ENCODE measurements at places on chromosomes 2 and 18.

DNA sequence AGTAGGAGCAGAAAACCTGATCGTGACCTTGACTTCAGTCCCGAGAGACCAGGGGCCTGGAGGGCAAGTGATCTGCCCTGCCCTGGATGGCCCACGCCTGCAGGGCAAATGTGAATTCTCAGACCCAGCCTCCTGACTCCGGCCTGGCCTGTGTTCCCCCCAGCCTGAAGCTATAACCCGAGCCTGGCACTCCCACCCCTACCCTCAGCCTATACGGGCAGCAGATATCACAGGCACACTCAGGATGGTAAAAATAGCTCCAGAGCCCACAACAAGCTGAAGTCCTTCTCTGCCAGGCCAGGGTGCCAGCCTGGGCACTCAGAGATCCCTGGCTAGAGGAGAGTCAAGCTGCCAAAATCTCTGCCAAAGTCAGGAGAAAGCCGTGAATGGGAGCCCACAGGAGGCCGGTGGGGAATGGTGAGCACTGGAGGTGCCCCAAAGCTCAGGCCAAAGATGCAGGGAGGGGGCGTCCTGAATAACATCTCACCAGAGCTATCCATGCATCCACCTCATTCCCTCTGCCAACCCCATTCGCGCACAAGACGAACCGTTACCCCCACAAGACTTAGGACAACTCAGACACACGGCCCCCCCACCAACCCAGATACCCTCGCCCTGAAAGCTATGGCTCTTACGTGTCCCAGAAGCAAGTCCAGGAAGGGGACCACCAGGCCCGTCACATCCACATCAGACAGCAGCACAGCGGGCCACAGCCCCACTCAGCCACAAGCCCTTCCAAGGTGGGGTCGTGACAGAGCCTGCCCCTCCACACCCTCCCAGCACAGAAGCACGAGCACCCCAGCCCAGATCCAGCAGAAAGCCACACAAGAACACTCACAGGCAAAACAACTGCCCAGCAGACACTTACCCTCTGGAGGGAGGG, 144.9 kb downstream of the TNS1 start:
- no peak for DNase-seq
- H3K27ac ChIP-seq: peak overlapping the region; percentile 31
- peaks cover 23% of the 10 kb centered on the region for H3K4me1 ChIP-seq
- peak overlapping the region; percentile 2 for H3K4me3 ChIP-seq

DNA sequence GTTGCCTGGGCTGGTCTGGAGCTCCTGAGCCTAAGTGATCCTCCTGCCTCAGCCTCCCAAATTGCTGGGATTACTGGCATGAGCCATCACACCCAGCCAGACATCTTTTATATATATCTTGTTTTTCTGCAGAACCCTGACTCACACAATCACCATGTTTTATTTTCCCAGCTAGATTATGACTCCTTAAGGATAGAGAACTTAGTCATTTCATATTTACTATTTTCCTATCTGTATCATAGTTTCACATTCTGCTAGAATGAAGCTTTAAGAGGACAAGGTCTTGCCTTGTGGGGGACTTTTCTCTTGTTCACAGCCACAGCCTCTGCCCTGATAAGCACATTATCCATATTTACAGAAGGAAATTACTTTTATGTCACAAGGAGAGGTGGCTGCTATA, 73.9 kb downstream of the LBH start:
- H3K27ac ChIP-seq: no peak overlapping the region
- H3K27me3 ChIP-seq: no peaks in the 10 kb centered on the region
- H3K4me3 ChIP-seq: no peak overlapping the region
- DNase-seq: no peak
- H3K4me1 ChIP-seq: peaks cover 3% of the 10 kb centered on the region

DNA sequence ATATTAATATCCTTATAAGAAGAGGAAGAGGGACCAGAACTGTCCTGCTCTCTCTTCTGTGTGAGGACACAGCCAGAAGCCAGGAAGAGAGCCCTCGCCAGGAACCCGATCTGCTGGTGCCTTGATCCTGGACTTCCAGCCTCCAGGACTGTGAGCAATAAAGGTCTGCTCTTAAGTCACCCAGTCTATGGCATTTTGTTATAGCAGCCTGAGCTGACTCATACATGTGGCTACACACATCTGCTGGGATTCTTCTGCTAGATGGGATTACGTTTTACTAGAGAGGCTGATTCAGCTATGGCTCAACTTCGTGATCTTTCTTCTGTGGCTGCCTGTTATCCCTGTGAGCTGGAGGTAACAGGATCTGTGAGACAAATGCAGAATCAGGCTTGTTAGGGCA, 29.6 kb downstream of the ARL4C start:
- DNase-seq: no peak
- no peaks in the 10 kb centered on the region for H3K4me1 ChIP-seq
- H3K36me3 ChIP-seq: no peaks in the 10 kb centered on the region

DNA sequence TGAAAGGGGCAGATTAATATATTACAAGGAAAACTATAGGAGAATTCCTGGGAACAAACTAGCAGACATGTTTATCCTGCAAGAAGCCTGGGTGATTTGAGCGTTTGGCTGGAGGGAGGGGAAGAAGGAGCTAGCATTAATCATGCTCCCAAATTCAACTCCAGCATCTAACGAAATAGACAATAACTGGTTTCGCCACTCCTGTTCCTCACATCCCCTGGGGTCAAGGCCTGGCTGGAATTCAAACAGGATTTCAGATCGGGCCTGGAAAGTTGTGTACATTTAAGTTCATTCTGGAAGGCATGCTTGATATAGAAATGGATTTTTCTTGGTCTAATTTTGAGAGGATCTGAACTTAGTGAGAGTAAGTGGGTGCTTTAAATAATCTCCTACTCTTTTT, 126.1 kb upstream of the CTAGE1 start:
- no peak for DNase-seq
- H3K27ac ChIP-seq: no peak overlapping the region
- H3K27me3 ChIP-seq: no peaks in the 10 kb centered on the region

DNA sequence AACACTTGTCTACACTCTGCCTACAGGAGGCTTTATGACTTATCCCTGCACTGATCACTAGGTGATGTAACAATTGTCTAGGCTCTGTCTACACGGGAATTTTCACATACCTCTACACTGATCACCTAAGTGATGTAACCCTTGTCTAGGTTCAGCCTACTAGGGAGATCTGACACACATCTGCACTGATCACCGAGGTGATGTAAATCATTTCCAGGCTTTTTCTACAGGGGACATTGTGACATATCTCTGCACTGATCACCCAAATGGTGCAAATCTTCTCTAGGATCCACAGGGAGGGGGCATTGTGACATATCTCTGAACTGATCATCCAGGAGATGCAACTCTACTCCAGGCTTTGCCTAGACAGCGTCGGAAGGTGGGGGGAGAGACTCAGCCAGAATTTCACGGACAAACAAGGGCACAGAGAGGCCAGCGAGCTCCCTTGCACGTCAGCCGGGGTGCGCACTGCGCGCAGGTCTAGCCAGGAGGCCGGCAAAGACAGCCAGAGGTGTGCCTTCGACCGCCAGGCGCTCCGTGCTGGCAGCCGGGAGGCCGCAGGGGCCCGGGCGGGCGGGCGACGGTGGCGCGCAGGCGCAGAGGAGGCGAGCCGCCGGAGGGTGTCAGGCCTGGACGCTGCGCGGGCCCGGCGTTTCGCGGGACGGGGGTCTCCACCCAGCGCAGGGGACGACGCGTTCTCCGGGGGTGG, 46.9 kb upstream of the USP14 start:
- H3K27ac ChIP-seq: peak overlapping the region; percentile 34
- H3K36me3 ChIP-seq: no peaks in the 10 kb centered on the region
- peak overlapping the region; percentile 24 for H3K4me3 ChIP-seq
- no peaks in the 10 kb centered on the region for H3K4me1 ChIP-seq

- no peaks in the 10 kb centered on the region for H3K4me1 ChIP-seq
- no peak overlapping the region for H3K4me3 ChIP-seq
- H3K36me3 ChIP-seq: no peaks in the 10 kb centered on the region
- DNase-seq: no peak
Observed at GRCh38 chr18:21167641-21168377, 56.2 kb upstream of the ROCK1 start.
